ENCODE measurements at places on chromosomes 3 and 15.

GRCh38 chr3:126835472-126836219 is 131.6 kb downstream of the CHCHD6 start:
- peak; percentile 21 for DNase-seq

DNA sequence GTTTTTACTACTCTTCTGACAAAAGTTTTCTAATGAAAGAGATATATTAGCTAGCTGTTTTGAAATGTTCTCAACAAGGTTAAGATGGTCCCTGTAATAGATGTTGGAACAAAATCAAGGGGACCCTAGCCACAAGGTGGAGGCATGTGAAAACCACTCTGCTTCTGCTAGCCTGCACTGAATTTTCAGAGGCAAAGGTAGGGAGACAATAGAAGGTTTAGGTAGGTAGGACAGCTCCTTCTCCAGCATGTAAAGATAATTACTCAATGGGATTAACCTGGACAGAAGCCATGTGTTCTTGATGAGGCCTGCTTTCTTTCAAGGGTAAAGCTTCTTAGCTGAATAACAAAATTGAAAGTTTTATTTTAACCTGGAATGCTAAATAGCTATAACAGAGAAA is 333.5 kb downstream of the LSAMP start:
- DNase-seq = no peak

- no peak for DNase-seq
Observed at GRCh38 chr3:78791753-78792152, 976.0 kb downstream of the ROBO1 start.

DNA sequence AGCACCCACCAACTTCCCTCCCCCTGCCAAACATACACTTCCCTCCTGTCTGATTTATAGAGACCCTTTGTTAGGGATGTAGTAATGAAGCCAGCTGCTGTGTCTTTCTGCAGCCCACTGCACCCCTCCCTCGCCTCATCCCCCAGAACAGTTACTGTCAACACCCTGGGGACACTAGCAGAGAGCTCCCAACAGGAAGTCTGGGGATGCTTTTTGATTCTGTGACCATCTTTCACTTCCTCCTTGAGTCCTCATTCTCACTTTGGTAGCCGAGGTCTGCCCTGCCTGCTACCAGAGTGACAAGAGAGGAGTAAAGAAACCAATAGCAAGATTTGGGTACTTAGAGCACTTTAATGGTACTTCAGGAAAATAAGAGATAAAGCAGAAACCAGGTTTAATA is 201.6 kb downstream of the SATB1 start:
- no peak for DNase-seq

- no peak for DNase-seq
Observed at GRCh38 chr15:80503319-80503952, 99.3 kb downstream of the ARNT2 start.

- DNase-seq = no peak
Observed at GRCh38 chr15:80607287-80607980, 87.7 kb upstream of the ABHD17C start.

GRCh38 chr15:43107751-43108150 is 1.9 kb upstream of the UBR1 start:
- DNase-seq = no peak

GRCh38 chr15:93158097-93158900 is 69.3 kb upstream of the RGMA start:
- no peak for DNase-seq

GRCh38 chr3:42214064-42214463 is 51.9 kb downstream of the CCK start:
- DNase-seq = no peak

- DNase-seq = no peak
Observed at GRCh38 chr3:34185301-34185700, 386.9 kb downstream of the PDCD6IP start.

GRCh38 chr15:80501476-80501875 is 97.3 kb downstream of the ARNT2 start:
- no peak for DNase-seq

DNA sequence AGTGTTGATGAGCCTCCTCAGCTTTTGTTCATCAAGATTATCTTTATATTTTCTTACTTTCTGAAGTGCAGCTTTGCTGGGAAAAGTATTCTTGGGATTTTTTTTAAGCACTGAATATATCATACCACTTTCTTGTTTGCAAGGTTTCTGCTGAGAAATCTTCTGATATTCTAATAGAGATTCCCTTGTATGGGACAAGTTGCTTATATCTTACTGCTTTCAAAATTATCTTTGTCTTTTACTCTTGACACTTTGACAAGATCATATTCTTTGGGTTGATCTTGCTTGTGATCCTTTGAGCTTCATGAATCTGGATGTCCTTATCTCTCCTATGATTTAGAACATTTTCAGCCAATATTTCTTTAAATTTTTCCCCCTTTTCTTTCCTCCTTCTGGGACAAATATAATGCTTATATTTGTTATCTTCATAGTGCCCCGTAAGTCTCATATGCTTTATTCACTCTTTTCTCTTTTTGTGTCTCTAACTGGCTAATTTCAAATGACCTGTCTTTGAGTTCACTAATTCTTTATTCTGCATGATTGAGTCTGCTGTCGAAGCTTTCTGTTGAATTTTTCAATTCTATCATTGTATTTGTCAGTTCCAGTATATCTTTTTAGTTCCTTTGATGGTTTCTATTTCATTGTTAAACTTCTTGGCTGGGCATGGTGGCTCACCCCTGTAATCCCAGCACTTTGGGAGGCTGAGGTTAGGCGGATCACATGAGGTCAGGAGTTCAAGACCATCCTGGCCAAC is 211.4 kb upstream of the MANF start:
- no peak for DNase-seq
